ENCODE measurements at places on chromosomes 6 and 20. TPM values are rescaled to one million over a fixed set of nuclear protein-coding genes. Genes with fewer than 3 reads are reported as not detected.

SLC52A3 gene
- not detected for total RNA-seq

UNC5CL gene
- 1.6 TPM for total RNA-seq

MOG gene
- not detected for total RNA-seq

HCRTR2 gene
- not detected for total RNA-seq

WFDC9 gene
- not detected for total RNA-seq

TMEM217 gene
- total RNA-seq = 3.9 TPM

NRSN1 gene
- total RNA-seq = not detected

MAN1A1 gene
- 7.6 TPM for total RNA-seq

WFDC10B gene
- total RNA-seq = not detected

KIAA1755 gene
- not detected for total RNA-seq

FKBP1C gene
- total RNA-seq = 0.29 TPM

All from activated naive CD4-positive, alpha-beta T cell treated with anti-CD3 and anti-CD28 coated beads, Interleukin-2, amount 10 ng/mL, durations not matched to agents 5 hours and 36 hours (primary cell).